ENCODE measurements at places on chromosomes 16 and 17.

DNA sequence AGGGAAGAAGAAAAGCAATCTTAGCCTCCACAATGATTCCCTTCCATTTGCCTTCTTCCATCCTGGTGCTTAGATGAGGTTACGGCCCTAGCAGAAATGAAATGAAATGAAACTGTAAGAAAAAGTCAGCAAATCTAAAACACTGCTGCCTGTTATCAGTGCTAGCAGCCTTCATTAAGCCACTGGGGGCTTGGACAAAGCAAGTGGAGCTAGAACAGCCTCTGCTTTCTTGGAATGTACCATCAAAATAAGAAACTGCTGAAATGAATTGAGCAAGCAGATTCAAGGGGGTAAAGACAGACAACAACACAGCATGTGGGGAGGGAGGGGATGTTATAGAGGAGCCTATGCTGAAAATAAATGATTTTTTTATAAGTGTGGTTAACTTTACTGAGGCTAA lies 5.1 kb downstream of the ANKFN1 start:
- DNase-seq = no peak

GRCh38 chr16:89748921-89749320 lies 27.6 kb downstream of the ZNF276 start:
- no peak for DNase-seq

GRCh38 chr16:80700558-80700957 lies 103.8 kb downstream of the CDYL2 start:
- DNase-seq = no peak

GRCh38 chr17:19590451-19590850 lies 56.8 kb downstream of the SLC47A1 start:
- DNase-seq = no peak

DNA sequence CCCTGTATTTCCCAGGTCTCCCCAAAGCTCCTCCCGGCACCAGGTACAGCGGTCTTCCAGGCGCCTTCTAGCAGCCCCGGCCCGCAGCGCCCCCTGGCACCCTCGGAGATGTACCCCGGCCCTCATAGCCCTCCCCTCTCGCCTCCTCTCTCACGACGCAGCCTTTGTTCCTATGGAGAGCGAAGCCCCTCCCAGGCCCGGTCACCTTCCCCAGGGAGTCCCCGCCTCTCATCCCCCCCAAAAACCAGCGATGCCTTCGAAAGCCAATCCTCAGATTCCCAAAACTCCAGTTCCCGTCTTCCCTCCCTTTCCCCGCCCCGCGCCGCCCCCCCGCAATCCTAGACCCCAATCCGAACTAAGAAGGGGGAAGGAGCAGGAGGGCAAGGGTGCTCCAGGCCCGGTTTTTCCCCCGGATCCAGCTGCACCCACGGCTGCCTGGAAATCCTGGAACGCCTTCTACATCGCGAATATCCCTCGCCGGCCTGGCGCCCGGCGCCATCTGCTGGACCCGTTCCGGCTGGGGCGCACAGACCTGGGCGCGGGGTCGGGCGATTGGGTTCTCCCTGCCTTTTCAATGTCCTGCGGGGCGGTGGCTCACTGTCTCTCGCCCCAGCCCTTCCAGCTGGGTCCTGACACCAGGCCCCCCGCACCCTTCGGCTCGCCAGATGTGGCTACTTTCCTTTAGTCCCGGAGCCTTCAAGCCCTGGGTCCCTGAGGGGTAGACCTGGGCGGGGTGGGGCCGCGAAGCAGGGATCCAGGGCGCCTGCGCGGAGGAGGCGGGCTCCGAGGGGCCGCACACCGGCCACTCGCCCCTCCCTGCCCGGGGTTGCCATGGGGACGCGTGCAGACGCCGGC lies at the start of gene DNAH2:
TSS of gene DNAH2 (plus strand) at position 844 of the 855 bp plus-strand sequence. CDS start 1,991 bp downstream, outside the sequence.
- DNase-seq = peak; percentile 17

DNA sequence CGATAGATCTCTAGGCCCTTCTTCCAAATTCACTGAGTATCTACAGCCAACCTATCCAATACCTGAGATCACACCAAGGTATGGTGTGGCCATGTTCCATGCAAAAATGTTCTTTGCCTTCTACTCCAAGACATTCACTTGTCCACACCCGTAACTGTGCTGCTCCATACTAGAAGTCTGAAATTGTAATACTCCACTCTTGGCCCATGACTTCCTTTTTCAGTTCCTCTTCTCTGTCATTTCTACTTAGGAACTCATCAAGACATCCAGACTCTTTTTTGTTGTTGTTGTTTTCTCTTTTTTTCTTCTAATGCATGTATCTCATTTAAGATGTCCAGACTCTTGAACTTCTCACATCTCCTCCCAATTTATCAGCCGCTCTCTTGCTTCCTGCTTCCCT lies 42.5 kb upstream of the KSR1 start:
- DNase-seq = no peak

DNA sequence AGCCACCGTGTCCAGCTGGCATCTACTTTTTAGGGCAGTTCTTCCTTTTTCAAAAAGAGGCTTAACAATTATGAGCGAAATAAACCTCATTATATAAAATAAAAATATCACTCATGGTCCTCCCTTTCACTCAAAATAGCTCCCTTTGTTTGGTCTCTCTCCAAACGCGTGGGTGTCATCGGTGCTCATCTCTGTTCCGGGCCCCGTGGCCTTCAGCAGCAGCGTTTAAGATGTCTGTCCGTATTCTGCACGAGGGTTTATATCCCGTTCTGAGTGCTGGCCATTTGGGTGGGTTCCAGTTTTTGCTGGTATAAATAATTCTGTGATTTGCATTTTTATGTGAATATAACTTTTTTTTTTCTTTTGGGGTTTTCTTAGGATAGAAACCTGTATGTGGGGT lies 33.4 kb downstream of the PRMT7 start:
- no peak for DNase-seq

GRCh38 chr17:77409282-77410161 lies 268.8 kb downstream of the SEC14L1 start:
- DNase-seq = no peak

DNA sequence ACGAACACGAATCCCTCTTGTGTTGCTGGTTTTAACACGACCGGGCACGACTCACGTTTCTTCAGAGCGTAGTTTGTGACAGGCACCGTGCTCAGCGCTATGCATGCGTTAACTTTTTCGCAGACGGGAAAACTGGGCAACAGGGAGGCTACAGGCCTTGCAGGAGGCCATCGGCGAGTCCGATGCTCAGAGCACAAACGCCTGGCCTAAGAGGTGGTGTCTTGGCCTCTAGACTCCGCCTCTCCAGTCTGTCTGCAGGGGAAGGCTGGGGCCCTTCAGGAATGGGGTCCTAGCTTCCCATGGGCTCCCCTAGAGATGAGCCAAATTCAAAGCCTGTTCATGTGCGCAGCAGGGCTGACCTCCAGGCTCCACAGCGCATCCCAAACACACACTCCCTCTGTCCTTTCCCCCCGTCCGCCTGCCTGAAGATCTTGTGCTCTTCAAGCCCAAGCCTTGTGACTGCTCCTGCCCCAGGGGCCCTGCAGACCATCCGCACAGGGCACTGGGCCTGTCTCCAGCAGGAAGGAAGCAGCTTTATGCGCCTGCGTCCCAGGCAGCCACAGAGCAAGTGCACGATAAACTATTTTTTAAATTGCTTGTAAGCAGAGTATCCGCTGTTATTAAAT lies 3.1 kb downstream of the CLCN7 start:
- DNase-seq = no peak

DNA sequence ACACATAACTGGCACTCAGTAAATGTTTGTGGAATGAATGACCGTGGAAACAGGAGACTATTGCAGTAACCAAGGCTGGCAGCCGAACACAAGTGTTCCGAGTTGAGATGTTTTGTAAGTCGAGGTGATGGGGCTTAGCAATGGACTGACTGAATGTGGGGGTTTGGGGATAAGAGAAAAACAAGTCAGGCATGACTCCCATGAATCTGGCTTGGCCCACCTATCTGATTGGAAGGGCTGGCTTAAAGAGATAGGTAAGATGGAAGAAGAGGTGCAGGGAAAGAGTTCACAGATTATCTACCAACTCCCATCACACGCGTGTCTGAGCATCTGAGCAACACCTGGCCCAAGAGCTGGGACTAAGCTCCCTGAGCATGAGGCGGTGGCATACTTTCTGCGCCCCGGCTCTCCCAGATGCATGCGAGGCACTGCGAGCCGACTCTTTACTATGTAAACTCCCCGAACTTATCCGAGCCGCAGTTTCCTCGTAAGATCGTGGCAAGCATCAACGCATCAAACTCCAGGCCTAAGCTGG lies 539 bp downstream of the IFT20 start:
- no peak for DNase-seq
